ENCODE measurements at places on chromosomes 4 and X.

GRCh38 chrX:49760290-49760890 is 64.6 kb upstream of the PAGE1 start:
- DNase-seq = no peak

- no peak for DNase-seq
Measured at GRCh38 chr4:144819591-144819990, 173.6 kb downstream of the HHIP start.

DNA sequence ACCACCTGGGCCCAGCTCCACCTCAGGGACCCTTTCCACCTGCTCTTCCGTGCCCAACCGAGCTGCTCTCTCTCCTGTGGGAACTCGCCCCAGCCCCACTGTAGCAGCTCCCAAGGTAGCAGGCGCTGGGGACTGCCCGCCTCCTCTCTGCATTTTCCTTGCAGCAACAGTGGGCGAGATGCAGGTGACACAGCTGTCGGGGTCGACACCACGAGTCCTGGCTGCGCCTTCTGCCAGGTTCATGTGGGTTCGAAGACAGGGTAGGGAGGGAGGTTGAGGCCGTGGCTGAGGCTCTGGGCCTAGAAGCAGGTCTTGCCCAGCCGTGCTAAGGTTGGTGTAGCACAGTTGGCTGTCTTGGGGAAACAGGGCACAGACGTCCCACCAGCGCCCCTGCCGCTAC is 245.2 kb upstream of the FSTL5 start:
- no peak for DNase-seq

DNA sequence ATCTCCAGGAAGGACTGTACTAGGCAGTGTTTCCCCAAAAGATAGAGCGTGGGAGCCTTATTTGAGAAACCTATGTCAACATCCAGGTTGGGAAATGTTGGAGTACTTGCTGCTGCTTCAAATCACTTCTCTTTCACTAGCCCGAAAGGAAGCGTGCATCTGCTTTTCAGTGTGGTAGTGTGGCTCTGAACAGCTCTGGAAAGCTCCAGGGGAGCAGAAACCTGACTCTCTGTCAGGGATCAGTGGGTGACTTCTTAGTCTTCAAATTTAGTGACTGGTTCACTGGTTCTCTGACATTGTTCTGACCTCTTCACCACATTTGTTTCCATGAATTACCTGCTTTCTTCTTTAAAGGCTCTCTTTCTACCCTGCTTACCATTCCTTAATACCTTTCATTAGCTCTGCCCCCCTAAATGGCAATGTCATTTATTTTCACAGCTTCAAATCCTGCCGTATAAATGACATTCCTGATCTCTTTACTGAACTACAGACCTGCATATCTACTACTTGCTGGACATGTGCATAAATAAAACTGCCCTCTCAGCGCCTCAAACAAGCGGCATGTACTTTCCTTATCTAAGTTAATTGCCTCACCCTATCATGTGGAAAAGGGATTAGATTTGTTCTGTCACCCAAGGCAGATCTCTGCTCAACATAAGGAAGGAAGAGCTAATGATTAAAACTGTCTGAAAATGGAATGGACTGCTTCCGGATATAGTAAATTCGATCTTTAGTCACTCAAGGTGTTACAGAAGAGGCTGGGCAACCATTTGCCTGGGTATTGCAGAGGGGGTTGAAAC is 37.0 kb downstream of the DLG3 start:
- no peak for DNase-seq

DNA sequence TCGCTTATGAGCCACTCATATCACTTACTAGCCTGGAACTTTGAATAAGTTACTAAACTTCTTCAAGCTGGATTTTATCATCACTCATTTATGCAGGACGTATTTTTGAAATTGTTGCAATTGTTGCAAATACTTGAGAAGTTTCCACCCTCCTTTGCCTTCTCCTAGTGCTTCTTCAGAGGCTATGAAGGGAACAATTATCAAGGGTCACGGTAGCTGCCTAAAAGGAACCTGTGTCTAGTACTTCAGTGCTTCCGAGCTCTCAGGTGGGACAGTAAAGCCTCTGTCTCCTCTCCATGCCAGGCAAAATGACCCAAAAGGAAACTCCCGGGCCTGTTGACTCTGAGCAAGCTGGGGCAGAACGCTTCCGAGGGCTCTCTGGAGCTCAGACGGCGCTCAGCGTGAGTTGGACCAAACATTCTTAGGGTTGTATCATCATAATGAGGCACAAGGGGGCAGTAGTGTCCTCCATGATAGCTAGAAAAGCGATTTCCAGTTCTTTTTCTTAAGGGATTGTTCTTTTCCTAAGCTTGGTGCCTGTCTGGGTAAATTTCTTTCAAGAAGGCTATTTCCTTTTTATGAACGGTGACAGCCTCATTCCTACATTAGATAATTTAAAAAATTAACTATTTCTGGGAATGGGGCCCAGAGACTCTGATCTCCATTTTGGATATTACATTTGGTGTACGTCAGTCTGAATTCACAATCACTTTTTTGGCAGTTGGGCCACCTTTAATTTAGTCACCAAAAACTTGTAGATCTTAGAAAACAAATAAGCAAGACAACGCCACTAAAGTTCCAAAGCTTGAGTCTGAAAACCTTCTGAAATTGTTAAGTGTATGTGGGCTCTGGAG is 73.1 kb downstream of the PACRGL start:
- DNase-seq = peak; percentile 47

DNA sequence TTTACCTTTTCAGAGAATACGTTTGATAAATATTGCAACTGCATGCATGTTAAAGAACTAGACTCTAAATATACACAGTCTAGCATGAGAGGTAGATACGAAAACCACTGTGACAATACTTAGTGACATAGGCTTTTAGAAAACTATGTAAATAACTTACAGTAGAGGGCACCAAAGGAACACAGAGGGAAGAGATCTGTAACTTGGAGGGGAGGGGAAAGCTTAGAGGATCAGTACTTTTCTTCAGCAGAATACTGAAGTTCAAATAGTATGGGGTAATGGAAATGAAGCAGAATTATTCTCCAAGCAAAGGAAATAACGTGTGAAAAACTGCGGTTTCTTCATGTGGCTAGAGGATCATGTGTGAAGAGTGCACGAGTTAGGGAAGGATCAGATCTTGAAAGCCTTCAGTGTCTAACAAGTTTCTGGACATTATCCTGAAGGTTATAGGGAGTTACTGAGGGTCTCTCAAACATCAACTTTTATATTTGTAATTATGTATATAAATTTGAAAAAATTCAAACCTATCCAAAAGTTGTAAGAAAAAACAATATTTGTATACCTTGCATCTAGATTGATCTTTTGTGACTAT is 264.3 kb downstream of the NPFFR2 start:
- DNase-seq = peak; percentile 52

DNA sequence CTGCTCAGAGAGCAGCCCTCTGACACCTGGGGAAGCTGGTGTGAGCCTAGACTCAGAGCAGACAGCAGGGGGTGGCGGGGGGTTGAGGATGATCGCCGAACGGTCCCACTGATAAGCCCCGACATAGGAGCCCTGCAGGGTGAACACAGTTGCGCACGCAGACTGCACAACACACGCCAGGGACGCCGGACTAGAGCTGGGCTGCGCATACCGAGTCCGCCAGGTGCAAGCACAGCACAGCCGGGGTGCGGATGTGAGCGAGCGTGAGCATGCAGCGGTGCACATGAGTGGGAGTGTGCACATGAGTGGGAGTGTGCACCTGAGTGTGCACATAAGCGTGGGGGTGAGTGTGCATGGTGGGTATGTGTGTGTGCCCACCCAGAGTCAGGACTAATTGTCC is 36.7 kb downstream of the FAM53A start:
- DNase-seq = no peak

GRCh38 chrX:153493085-153493484 is 1.7 kb upstream of the BGN start:
- DNase-seq = no peak

DNA sequence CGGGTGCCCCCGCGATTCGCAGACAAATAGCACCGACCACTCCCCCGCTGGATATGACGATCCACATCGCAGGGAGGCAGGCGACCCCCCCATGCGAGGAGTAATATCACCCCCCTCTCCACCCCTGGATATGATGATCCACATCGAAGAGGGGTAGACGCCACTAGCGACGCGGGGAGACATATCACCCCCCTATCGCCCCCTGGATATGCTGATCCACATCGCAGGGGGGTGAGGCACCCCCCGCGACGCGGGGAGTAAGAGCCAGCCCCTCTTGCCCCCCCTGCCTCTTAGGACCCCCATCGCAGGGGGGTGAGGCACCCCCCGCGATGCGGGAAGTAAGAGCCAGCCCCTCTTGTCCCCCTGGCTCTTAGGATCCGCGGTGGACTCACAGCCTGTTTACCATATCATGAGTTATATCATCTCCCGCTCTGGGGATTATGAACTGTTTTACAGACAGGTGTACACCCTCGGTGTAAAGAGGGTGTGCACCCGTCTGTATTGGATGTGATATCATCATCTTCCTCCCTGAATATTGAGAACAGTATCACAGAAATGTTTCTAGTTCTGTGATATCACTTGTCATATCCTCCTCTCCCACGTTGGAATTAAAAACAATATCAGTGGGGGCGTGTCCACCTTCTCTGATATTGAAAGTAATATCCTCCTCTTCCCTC is 22.7 kb upstream of the DRD5 start:
- DNase-seq = no peak

DNA sequence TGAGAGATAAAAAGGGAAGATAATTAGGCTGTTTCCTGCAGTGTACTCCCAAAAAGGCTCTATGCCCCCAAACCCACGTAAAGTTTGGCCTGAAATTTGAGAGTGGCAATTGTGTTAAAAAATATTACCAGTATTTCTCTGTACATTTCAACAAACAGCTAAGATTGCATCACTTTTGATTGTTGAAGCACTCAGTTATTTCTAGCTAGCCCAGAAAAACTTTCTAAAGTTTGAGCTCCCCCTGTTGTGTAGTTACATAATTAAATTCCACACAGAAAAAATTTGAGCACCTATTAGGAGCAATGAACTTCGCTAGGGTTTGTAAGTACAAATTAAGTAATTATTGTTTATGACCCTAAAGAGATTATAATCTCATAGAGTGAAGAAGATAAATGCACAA is 109.4 kb downstream of the DLG3 start:
- DNase-seq = peak; percentile 3

GRCh38 chr4:57591073-57591472 is 480.9 kb upstream of the IGFBP7 start:
- no peak for DNase-seq

- no peak for DNase-seq
Measured at GRCh38 chr4:140255467-140255866, 101.5 kb upstream of the MAML3 start.

DNA sequence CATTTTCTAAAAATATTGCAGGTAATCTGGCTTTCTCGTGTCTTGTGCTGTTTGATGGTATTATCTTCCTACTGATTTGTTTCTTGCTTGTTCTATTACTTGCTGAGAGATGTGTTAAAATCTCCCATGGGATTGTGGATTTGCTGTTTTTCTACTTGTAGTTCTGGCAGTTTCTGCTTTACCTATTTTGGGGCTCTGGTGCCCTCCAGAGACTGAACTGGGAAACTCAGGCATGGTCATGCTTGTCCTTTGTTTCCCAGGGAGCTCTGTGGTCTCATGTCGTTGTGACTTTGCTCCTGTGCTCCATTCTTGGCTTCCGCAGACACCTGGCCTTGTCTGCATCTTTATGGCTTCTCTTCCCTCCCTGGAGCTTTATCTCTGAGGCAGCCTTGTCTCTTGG is 39.5 kb downstream of the NSD2 start:
- peak; percentile 39 for DNase-seq

- DNase-seq = no peak
Measured at GRCh38 chr4:38278255-38278654, 318.1 kb downstream of the PTTG2 start.

DNA sequence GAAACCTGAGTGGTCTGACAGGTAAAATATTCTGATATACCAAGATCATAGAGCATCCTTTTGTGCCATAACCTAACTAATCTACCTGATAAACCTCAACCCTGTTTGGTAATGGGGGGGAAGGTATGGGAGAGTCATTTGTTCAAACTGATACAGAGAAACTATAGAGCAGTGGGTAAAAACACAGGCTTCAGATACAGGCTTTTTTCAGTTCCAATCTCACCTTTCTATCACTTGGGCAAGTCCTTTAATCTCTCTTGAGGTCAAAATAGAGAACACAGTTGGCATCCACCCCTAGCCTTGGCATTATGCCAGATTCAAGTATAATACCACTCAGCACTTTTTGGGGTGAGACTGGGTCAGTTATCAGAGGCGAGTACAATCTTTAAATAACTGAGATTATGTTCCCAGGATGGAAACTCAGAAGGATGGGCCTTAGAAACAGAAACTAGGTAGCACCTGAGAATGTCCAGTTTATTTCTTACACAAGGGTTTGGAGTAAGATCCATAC is 880 bp upstream of the ETDC start:
- no peak for DNase-seq

GRCh38 chr4:183920512-183920911 is 15.4 kb downstream of the STOX2 start:
- DNase-seq = no peak

DNA sequence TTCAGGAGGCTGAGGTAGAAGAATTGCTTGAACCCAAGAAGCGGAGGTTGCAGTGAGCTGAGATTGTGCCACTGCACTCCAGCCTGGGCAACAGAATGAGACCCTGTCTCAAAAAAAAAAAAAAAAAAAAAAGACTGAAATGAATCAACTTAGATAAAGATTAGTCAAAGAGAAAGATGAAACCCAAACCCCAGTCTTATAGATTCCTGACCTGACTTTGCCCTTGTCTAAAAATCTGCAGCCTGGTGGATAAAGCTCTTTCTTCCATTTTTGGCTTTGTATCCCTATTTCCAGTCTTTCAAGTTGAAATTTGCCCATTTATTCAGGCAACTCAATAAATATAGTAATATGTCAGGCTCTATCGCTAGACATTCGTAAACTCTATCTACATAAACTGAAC is 39.3 kb upstream of the SPINK2 start:
- DNase-seq = no peak

DNA sequence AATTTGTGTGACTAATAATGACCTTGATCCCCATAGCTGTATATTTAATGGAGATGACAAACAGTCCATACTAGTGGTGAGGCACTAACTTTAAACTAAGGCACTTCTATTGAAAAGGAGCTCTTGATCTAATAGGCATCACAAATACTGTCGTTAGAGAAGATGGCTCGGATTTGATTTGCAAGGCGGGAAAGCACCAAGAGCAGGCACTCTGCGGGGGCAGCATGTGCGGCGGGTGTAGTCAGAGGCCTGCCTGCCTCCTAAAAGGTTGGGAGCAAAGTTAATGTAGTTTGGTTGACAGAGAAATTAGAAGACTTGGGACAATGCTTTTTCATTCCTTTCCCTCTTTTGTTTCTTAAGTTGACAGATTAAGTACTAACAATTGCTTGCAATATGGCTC is 278.8 kb downstream of the CFAP299 start:
- DNase-seq = no peak

- DNase-seq = no peak
Measured at GRCh38 chrX:3516051-3516541, 169.6 kb upstream of the MXRA5 start.

- peak; percentile 25 for DNase-seq
Measured at GRCh38 chr4:47032405-47033106, 1.2 kb downstream of the GABRB1 start.

- DNase-seq = no peak
Measured at GRCh38 chrX:120568035-120568434, 7.3 kb upstream of the CUL4B start.

Data from muscle of back (tissue), 13 donors.